ENCODE measurements at places on chromosomes 4 and X.

DNA sequence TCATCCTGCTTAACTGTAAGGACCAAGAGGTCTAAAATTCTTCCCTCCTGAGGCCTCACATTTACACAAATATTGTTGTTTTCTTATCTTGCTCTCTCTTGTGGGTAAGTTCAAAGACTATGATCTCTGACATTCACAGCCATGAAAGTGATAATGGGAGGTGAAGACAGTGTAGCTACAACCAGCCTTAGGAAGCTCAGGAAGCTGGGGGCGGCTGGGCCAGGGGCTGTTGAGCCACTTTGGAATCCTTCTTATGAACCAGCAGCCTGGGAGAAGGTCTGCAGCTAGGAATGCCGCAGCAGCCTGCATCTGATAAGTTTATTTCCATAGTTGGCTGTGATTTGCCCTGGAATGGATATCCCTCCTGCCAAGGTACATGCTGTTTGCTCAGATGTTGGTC lies 316.2 kb downstream of the STIM2 start:
- no peak for DNase-seq

GRCh38 chr4:4709736-4710135 lies 149.7 kb upstream of the MSX1 start:
- DNase-seq, result no peak

DNA sequence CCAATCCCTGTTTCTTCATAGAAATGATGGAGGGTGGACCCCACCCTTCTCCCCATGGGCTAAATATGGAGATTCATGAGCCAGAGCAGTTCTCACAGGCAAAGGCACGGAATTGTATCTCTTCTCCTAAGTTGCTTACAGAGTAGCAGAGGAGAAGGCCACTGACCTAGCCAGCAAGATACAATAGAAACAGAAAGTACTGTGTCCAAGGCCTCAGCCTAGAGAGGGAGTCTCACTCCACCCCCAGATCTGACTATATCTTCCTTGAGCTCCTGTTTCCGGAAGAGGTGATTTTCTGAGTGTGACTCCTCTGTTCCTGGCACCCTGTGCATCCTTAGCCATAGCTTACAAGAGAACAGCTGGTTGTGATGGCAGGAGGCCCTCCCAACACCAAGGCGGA lies at the start of gene FATE1:
TSS of gene FATE1 (plus strand) at position 284 of the 400 bp plus-strand sequence. CDS start at position 369, 85 bp downstream.
- DNase-seq, result no peak

- DNase-seq, result no peak
Measured at GRCh38 chrX:111387470-111388070, 24.4 kb downstream of the DCX start.

- no peak for DNase-seq
Measured at GRCh38 chrX:121008920-121009319, 23.4 kb upstream of the CT47A1 start.

GRCh38 chr4:86278126-86278525 lies 81.7 kb downstream of the MAPK10 start:
- no peak for DNase-seq

- peak; percentile 26 for DNase-seq
Measured at GRCh38 chrX:72057849-72058248, 73.9 kb downstream of the RTL5 start.

- DNase-seq, result no peak
Measured at GRCh38 chrX:133183806-133184205, 34.3 kb downstream of the TFDP3 start.

DNA sequence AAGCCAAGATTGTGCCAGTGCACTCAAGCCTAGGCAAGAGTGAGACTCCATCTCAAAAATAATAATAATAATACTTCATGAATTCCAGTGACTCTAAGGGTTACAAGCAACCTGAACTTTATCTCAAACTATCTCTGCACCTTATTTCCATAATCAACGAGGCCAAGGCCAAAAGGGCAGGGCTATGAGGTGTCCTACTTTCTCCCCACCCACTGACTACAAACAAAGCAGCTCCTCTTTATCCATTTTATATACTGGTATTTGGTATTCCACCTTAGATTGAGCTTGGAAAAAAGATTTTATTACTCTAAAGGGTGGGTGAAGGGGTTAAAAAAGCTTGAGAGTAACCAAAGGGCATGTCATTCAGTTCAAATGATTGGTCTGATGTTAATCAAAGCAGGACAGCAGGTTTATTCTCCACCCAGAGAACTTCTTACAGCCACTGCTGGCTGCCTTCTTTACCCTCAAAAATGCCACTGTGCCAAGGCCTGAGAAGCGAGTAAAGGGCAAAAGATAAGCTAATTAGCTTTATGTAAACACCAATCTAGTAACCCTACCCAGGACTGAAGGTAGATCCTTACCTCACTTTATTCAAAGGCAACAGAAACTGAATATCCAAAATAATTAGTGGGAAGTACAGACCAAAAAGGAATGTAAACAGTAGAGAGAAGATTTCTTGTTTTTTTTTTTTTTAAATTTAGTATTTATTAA lies 28.2 kb downstream of the APOO start:
- no peak for DNase-seq

GRCh38 chr4:6229671-6230501 lies 29.5 kb upstream of the JAKMIP1 start:
- no peak for DNase-seq

DNA sequence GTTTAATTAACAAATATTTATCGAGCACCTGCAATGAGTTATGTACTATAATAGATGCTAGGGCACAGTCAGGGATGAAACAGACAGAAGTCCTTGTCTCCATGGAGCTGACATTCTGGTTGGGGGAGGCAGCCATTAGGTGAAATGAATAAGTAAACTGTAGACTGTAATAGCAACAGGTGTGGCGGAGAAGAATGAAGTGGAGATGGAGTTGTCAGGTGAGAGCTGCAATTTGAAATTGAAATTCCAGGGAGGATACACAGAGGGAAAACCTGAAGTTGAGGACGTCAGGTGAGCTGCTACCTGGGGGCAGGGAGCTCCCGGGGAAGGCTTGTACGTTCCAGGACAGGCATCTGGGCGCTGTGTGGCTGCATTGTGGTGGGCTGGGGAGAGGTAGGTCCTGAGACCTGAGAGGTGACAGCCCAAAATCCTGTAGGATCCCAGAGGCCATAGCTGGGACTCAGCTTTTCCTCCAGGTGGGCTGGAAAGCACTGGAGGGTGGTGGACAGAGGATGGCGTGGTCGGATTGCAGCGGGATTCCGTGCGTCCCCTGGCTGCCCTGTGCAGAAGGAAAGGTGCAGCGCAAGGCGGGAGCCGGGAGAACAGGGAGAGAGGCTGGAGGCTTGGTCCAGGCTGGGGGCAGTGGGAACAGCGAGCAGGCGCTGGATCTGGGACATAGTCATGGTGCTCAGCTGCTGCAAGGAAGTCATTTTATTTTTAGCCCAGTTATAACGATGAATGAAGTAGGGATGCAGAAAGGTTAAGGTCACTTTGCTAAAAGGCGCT lies 24.8 kb downstream of the CYTL1 start:
- DNase-seq, result no peak

GRCh38 chr4:112213091-112213490 lies 18.5 kb upstream of the AP1AR start:
- DNase-seq, result no peak

DNA sequence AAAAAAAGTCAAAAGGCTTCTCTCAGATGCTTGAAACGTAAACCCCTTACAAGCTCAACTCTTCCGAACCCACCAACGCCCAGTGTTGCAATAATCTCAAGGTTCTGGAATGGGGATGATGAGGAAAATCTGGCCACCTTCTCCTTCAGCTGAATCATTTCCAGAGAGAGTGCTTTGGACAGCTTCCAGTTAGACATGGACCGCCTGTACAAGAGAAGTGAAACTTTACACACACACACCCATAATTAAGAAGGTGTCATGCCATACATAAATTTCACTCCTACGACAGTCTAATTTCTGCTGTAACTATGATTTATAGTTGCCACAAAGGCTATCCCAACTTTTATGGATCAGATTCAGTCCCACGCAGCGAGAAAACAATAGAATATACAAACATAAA lies 72.3 kb downstream of the PRKG2 start:
- DNase-seq, result no peak

DNA sequence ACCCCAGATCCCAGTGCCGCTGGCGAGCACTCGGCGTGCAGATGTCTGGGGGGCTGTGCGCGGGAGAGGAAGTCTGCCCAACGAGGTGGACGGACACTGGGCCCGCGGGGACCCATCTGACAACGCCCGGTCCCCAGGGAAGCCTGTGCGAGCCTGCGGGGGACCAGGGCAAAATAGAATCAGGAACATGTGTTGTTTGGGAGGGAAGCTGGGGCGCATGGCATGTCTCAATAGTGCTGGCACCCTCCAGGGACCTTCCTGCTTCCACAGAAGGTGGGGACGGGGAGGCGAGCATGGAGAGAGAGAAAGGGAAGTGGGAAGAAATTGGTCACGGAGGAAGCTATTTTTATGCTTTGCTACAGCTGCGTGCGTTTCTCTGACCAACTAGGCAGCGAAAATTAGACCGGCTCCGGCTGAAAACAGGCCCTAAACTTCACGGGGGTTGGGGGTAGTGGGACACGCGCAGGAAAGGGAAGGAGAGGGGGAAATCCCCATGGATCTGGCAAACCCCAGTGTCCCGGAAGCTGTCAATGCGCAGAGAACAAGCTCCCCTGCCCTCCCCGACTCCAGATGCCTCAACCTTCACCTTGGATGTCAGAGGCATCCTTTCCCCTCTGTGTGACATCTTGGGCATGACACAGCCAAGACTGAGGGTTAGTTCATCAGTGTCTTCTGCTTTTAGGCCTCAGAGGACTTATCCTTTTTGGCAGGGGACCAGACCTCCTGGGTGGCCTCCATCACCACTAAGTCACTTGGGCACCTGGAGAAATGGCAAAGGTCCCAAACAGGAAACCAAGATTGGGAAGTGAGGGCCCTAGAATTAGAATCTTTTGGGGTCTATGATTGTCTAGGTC lies 169.8 kb upstream of the BCOR start:
- peak; percentile 42 for DNase-seq

- peak; percentile 27 for DNase-seq
Measured at GRCh38 chrX:118225711-118226428, 109.3 kb upstream of the KLHL13 start.

- no peak for DNase-seq
Measured at GRCh38 chrX:65300104-65300809, 234.3 kb downstream of the LAS1L start.

DNA sequence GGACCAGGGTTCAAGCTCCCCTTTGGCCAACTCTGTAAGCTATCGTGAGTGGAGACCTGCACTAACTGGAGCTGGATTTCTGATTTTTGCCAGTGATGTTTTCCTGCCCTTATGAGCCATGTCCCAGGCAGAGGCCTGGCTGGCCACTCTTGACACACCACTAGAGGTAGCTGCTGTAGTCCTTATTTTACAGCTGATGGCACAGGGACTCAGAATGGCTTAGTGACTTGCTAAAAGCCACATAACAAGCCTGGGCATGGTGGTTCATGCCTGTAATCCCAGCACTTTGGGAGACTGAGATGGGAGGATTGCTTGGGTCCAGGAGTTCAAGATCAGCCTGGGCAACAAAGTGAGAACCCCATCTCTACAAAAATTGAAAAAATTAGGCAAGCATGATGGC lies 33.4 kb downstream of the CYTL1 start:
- peak; percentile 8 for DNase-seq

GRCh38 chr4:84490663-84491062 lies 8.4 kb downstream of the NKX6-1 start:
- no peak for DNase-seq

DNA sequence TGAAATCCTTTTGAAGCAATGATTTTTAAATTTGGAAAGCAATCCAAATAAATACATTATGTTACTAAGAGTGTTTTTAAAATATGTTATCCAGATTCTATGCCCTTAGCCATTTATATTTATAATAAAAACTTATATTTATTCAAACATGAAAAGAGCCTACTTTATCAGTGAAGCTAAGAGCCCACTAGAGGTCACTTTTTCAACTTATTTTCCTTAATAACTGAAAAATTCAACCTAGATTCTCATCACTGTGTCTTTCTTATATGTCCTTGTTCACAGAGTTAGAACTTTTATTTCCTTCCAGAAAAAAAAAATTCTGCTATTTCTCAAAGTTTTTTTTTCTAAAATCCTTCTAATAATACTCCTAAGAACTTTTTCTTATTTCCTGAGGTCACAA lies 23.9 kb downstream of the PRDM8 start:
- peak; percentile 81 for DNase-seq

Data from Kasumi-1 (cell line).